ENCODE measurements at places on chromosomes 13 and 19.

DNA sequence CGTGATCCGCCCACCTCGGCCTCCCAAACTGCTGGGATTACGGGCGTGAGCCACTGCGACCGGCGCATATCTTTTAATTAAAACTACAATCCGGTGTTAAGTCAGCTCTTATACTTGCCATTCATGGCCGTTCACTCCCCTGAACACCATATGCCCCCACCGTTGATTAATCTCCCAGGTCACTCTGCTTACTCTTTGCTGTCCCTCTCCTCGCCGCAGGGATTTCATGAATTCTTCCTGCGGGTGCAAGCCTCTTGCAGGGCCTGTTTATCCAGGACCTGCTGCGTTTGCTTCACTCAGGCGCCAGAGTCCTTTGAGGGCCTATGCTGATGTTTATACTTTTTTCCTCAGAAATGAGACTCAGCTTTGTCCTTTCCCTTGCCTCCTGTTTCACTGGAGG lies 996 bp downstream of the ERVV-2 start:
- no peak for DNase-seq

DNA sequence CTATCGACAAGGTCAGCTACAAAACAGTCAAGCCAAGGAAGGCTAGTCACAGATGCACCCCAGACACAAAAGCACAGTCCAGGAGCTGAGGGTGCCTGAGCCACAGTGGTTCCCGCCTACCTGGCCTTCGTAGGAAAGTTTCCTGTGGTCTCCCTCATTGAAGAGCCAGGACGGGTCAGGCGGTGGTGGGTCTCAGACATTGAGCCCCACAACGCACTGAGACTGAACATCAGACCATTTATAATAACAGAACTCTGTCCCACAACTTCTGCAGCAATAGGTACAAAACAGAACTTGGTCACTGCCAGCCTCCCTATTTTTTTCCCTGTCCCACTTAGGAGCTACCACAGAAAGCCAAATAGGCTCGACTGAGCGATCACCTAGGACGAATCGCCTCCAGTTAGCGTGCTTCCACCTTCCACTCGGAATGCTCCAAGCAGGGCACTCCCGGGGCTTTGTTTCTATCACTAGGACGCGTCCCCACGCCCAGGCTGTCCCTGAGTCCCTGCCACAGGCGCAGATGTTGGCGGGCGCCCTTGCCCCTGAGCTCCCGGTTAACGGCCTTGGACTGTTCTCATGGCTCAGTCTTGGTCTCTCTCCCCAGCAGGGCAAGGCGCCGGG lies 640 bp upstream of the ZNF544 start:
- no peak for DNase-seq

DNA sequence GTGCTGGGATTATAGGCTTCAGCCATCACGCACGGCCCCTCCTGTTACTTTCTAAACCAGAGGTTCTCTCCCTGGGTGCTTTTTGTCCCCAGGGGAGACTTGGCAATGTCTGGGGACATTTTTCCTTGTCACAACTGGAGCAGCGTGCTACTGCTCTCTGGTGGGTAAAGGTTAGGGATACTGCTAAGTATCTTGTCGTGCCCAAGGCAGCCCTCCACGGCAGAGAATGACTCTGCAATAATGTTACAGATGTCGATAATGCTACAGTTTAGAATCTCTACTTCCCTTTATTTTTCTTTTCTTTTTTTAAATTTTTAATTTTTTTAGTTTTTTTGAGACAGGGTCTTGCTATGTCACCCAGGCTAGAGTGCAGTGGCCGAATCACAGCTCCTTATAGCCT lies 38.0 kb downstream of the ADGRE1 start:
- DNase-seq = no peak

DNA sequence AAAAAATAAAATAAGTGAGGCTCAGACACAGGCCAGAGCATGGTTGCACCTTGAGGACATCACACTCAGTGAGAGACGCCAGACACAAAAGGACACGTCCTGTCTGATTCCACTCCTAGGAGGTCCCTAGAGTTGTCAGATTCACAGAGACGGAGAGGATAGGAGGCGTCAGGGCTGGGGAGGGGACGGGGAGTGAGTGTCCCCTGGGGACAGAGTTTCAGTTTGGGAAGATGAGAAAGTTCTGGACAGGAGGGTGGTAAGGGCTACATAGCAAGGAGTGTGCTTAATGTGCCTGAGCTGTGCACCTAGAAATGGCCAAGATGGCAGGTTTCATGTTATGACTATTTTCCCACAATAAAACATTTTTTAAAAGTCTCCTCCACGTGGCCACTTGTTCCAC lies 2.2 kb upstream of the GRIN3B start:
- DNase-seq = no peak

DNA sequence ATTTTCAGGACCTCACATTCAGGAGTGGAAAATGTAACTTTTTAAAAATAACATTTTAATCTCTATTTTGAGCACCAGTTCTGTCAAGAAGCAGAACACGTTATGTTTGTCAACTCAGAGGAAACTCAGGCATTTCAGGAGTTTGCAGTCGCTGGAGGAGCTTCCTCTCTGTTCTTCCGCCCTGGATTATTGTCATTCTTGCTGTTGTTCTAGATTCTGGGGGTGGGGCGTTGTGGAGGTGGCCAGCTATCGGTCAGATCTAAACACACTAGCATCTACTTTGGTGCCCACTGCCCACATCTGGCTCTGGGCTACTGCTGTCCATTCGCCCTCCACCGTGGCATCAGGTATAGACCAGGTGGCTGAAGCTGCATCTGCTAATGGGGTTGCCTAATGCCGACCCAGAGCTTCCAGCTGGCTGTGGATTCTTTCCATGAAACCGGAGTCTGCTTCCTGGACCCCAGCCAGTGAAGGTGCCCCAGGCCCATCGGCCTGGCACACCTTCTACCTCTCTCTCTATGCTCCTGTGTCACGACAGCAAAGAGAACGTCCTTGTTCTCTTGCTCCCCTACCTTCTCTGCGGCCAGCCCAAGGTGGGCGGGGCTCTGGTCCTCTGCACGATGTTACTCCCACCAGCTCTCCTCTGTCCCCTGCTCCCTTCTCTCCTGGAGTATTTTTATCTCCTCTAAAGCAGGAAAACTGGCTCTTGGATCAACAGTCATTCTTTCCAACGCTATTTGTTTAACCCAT lies 36.7 kb upstream of the DGKH start:
- DNase-seq = no peak

DNA sequence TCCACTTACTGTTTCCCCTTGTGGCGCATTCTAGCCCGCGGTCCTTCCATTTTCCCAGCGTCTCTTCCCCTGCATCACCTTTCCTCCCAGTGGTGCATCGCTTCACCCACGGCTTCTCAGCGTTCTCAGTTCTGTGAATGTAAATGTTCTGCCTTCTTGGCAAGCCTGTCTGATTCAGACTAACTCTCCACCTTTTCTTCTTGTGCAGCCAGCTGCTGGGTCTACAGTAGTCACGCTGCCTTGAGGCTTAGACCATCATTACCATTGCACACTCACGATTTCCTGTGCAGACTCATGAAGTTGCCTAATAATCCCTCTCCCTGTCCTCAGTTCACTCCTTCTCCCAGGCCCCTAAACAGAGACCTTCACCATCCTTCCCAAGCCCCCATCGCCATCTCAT lies 75.0 kb downstream of the DHRS12 start:
- DNase-seq = no peak

- DNase-seq = no peak
Measured at GRCh38 chr19:51501594-51502263, at the start of gene SIGLEC12. Gene SIGLEC12 (minus strand): TSS chr19:51501800. CDS start chr19:51501733, 67 bp downstream.

Measured in activated CD8-positive, alpha-beta memory T cell treated with anti-CD3 and anti-CD28 coated beads, Interleukin-2, amount 50 U/mL, for 4 hours (primary cell).